Stimulated activated CD8-positive, alpha-beta memory T cell treated with anti-CD3 and anti-CD28 coated beads, Interleukin-15, amount 100 ng/mL, for 24 hours (primary cell): ENCODE measurements at places on chromosomes 2 and 18.

DNA sequence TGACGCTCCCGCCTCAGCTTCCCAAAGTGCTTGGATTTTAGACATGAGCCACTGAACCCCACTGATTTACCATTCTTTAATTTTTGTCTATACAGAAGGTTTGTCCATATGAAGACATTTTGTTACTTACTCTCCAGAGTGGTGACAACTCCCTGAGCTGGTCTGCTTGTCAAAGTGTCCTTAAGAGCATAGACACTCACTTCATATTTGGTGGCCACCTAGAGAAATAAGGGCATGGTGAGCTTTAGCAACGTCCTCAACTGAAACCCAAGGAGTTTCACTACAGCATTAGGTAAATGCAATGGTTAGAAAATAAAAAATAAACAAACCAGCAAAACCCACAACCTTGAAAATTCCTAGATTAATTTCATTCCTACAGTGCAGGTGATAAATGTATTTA is 57.8 kb downstream of the FN1 start:
- DNase-seq: no peak

DNA sequence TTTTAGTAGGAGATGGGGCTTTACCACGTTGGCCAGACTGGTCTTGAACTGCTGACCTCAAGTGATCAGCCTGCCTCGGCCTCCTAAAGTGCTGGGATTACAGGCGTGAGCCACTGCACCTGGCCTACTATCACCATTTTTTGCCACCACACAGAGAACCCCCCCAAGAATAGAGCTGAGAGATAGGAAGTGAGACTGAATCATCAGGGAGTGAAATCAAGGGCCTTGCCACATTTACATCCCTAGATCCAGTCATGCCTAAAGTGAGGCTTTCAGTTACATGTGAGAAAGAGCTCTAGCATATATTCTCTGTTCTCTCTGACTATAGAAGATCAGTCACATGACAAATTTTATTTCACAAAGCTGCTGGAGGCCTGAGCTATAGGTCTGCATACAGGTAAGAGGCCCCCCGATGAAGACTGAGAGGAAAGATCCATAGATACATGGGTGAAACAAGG is 28.0 kb upstream of the KCMF1 start:
- DNase-seq: no peak

GRCh38 chr2:7744827-7745226 is 827.6 kb downstream of the RNF144A start:
- no peak for DNase-seq

- DNase-seq: no peak
These were observed 34.9 kb downstream of the PLCL1 start for GRCh38 chr2:197839327-197839726.

GRCh38 chr2:214481204-214481603 is 70.3 kb downstream of the VWC2L start:
- no peak for DNase-seq

- no peak for DNase-seq
These were observed 201.2 kb downstream of the NOL4 start for GRCh38 chr18:34023471-34023870.
